ENCODE measurements at places on chromosomes 11 and 22. TPM values are rescaled to one million over a fixed set of nuclear protein-coding genes. Genes with fewer than 3 reads are reported as not detected.

The KDM2A gene
- total RNA-seq: 52.2 TPM

- H3K4me1 ChIP-seq: no peaks in the 10 kb centered on the region
- no peaks in the 10 kb centered on the region for H3K36me3 ChIP-seq
- DNase-seq: no peak
- H3K27ac ChIP-seq: no peak overlapping the region
- peaks cover 3% of the 10 kb centered on the region for H3K27me3 ChIP-seq
Observed at GRCh38 chr11:118820412-118821357, 29.7 kb upstream of the DDX6 start.

- peaks cover 33% of the 10 kb centered on the region for H3K27me3 ChIP-seq
- no peaks in the 10 kb centered on the region for H3K36me3 ChIP-seq
- no peak overlapping the region for H3K27ac ChIP-seq
- DNase-seq: no peak
- H3K4me3 ChIP-seq: no peak overlapping the region
- H3K4me1 ChIP-seq: peaks cover 7% of the 10 kb centered on the region
Observed at GRCh38 chr22:26922806-26923205, 265.4 kb downstream of the MIAT start.

- H3K27ac ChIP-seq: peak overlapping the region; percentile 53
- no peak overlapping the region for H3K4me3 ChIP-seq
- peaks cover 13% of the 10 kb centered on the region for H3K36me3 ChIP-seq
- H3K4me1 ChIP-seq: peaks cover 15% of the 10 kb centered on the region
Observed at GRCh38 chr22:50444663-50445062, 30.2 kb downstream of the SBF1 start.

The RRAS2 gene
- total RNA-seq: 122 TPM

The KLHL35 gene
- not detected for total RNA-seq

The APOL1 gene
- total RNA-seq: 6.2 TPM

DNA sequence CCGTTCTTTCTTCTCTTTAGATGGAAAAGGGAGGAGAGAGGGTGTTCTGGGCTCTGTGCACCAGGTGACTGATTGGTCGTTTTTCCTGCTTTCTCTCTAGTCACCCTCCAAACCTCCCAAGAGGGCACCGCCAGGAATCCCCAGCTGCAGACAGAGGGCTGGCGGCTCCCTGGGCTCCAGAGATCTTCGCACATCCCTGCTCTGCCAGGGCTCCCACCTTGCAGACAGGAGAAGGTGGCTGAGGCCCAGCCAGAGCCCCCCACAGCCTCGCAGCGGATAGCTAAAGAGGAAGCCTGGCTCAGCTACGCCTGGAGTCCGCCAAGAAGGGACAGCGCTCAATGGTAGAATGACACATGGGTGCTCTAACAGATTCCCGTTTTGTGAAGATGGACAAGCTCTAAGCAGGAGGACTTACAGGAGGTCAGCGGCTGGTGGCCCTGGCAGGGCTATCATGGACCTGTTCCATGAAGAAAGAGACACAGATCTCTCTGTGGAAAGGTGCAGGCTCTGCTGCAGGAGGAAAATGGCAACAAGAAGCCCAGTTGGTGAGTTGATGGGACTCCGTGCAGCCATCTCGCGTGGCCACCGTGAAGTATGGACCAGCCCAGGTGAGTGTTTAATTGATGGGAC is 976.9 kb downstream of the BRD1 start:
- DNase-seq: no peak
- H3K4me3 ChIP-seq: no peak overlapping the region
- no peak overlapping the region for H3K27ac ChIP-seq
- no peaks in the 10 kb centered on the region for H3K27me3 ChIP-seq

GRCh38 chr22:48397531-48398180 is 1430.0 kb downstream of the BRD1 start:
- no peak for DNase-seq
- H3K27me3 ChIP-seq: no peaks in the 10 kb centered on the region
- H3K4me3 ChIP-seq: no peak overlapping the region
- no peak overlapping the region for H3K27ac ChIP-seq
- H3K4me1 ChIP-seq: no peaks in the 10 kb centered on the region
- peaks cover 13% of the 10 kb centered on the region for H3K36me3 ChIP-seq

DNA sequence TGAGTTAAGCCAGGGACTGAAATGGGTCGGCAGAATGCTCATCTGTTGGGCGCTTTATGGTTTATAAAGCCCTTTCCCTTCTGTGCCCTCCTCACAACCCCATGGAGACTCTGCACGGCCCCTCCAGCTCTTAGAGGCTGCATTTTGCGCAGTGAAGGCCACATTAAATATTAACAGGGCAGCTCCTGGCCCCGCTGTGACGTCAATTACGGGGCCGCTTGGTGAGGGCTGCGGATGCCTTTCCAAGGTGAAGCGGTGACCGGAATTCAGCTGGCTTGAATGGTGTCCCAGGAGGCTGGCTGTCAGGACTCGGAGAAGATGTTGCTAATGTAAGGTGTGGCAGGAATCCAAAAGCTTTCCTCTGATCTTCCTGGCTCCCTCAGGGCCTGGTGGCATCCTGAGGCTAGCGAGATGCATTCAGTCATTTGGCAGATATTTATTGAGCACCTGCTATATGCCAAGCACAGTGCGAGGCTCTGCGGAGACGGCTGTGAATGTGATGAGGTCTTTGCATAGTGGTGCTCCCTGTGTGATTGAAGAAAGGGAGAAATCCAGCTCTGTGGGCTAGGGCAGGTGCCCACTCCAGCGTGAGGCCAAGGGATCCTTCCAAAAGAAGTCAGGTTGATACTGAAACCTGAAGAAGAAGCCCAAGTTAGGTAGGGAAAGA is 10.4 kb upstream of the YWHAH start:
- H3K27ac ChIP-seq: no peak overlapping the region
- DNase-seq: no peak
- no peak overlapping the region for H3K4me3 ChIP-seq
- peaks cover 3% of the 10 kb centered on the region for H3K27me3 ChIP-seq
- peaks cover 10% of the 10 kb centered on the region for H3K4me1 ChIP-seq

GRCh38 chr11:102971766-102972165 is 16.2 kb upstream of the MMP13 start:
- peak overlapping the region; percentile 46 for H3K4me3 ChIP-seq
- peak overlapping the region; percentile 63 for H3K27ac ChIP-seq
- H3K4me1 ChIP-seq: peaks cover 50% of the 10 kb centered on the region
- no peaks in the 10 kb centered on the region for H3K27me3 ChIP-seq

DNA sequence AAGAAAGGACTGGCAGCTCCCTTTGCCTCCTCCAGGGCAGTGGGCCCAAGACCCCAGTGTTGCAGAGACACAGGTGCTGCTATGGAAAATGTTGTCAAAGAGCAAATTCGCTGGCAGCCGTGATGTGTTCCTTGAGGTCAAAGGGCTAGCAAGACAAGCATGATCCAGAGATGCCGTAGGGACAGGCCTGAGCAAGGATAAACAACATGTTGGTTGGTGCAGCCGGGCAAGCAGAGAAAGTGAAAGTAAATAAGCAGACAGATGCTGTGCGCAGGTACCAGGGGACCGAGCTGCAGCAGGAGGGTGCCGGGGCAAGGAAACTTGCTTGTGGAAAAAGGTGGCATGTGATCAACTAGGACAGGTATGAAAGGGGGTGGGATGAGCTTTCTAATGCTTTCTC is 125.5 kb upstream of the NECTIN1 start:
- peaks cover 37% of the 10 kb centered on the region for H3K27me3 ChIP-seq
- H3K4me3 ChIP-seq: peak overlapping the region; percentile 13
- no peaks in the 10 kb centered on the region for H3K4me1 ChIP-seq
- H3K36me3 ChIP-seq: no peaks in the 10 kb centered on the region
- H3K27ac ChIP-seq: no peak overlapping the region

DNA sequence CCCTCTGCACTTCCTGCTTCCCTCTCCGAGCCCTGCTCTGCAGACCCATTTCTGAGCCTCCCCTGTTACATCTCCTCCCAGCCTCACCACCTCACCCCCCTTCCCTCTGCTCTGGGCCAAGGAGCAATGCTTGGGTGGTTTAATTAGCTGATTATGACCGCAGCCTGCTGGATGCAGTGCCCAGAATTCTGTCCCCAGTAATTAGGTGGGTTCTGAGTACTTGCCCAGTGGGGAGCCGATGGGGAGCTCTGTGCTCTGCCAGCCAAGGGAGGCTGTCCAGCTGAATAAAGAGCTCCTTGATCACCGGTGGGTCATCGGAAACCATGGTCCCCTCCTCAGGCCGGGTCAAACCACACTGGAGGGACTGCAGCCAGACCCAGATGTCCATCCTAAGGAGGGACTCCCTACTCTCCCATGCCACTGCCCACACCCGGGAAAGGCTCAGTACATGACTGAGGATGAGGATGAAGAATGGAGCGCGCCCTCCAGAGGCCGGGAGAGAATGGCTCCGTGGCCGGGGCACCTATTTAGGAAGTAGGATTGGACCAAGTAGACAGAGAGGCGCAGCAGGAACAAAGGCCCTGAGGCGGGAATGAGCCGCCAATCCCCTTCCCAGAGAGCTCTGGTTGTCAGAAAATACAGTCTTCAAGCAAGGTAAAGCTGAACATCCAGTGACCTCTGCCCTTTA is 9.1 kb downstream of the ARRB1 start:
- no peak overlapping the region for H3K4me3 ChIP-seq
- H3K4me1 ChIP-seq: peaks cover 82% of the 10 kb centered on the region
- H3K36me3 ChIP-seq: no peaks in the 10 kb centered on the region
- no peak for DNase-seq
- no peaks in the 10 kb centered on the region for H3K27me3 ChIP-seq

The UPK3A gene
- total RNA-seq: not detected

The SAA1 gene
- total RNA-seq: not detected

DNA sequence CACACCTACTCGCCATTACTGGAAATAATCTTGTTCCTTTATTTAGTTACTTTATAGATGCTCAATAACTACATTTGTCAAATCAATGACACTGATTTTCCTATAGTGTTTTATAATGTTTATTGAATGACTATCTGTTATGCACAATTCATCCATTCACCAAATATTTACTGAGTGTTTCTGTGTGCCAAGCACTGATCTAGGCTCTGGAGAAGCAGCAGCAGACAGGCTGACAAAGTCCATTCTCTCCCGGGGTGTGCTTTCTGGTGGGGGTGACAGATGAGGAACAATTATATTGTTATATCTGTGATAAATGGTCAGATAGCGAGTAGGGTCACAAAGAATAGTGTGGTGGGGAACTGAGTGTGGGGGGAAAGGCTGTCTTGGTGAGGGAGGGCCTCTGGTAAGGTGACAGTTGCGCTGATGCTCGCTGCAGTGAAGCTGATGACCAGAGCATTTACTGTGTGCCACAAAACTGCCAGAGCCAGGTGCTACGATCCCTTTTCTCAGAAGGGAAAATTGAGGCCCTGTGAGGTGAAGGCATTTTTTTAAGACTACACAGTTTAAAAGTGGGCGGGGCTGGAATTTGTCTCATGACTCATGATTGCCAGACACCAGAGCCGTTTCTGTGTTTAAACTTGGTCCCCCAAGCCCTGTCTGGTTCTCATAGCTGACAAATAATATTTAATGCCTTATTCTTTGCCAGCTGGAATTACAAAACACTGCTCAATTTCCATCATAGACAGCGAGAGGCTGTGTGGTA is 10.2 kb downstream of the PACS1 start:
- no peaks in the 10 kb centered on the region for H3K27me3 ChIP-seq
- H3K27ac ChIP-seq: peak overlapping the region; percentile 76
- H3K4me1 ChIP-seq: peaks cover 87% of the 10 kb centered on the region
- peaks cover 38% of the 10 kb centered on the region for H3K36me3 ChIP-seq
- peak overlapping the region; percentile 54 for H3K4me3 ChIP-seq

GRCh38 chr11:116193321-116194131 is 579.3 kb downstream of the BUD13 start:
- H3K36me3 ChIP-seq: peaks cover 5% of the 10 kb centered on the region
- DNase-seq: no peak
- peaks cover 4% of the 10 kb centered on the region for H3K27me3 ChIP-seq
- no peaks in the 10 kb centered on the region for H3K4me1 ChIP-seq
- H3K4me3 ChIP-seq: no peak overlapping the region

The KCNJ11 gene
- total RNA-seq: not detected

DNA sequence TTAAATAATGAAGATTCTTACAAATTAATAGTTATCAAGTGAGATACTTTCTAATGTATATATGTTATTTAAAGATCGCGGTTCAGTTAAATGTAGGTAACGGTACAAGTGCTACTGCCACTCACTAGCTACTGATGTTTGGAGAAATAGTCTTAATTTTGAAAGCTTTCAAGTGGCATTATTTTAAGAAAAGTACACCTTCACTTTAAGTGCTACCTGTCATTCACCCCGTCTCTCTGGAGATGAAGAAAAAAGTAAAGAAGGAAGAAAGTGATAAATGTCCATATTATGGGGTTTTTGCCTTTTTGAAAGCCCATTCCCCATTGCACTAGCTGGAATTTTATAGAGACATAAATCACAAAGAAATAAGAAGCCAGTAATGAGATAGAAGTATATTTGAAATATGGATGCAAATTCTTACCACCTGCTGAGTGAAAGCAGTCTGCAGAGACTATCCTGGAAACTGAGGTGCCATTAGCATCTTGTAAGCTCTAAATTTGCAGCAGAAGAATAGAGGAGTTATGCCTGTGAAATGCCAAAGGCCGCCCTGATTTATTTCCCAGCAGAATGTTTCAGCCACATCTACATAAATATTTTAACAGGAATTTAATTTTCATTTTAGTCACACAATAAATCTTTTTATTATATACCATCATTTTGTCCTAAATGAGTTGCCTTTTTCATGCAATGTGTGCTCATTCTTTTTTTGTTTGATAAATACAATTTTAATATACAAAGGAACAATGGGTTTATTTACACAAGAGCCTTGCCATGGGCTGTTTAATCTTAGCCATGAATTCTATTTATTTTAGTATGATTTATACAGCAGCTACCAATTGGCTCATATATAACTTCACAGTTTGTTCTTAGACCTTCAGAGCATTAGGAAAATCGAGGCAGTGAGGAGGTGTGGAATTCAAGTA is 489.9 kb upstream of the RAG2 start:
- no peak overlapping the region for H3K27ac ChIP-seq
- H3K27me3 ChIP-seq: no peaks in the 10 kb centered on the region
- H3K36me3 ChIP-seq: no peaks in the 10 kb centered on the region
- no peak overlapping the region for H3K4me3 ChIP-seq
- no peak for DNase-seq
- no peaks in the 10 kb centered on the region for H3K4me1 ChIP-seq

DNA sequence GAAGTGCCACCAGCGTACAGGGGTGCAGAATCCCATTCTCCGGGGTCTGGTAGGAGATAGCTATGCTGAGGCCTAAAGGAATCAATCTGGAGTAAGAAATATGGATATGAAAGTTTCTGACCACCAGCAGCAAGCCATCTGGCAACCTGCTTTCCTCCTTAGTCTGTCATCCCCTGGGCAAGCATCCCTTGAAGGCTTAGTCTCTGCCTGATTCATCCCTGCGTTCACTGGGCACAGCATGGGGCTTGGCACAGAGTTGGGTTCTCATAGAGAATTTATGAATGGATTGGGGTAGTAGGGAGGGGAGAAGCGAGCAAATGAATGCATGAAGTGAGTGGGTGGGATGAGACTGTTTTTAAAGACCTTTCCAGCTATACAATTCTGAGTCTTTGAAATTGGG is 85.8 kb upstream of the NARS2 start:
- H3K27me3 ChIP-seq: peaks cover 1% of the 10 kb centered on the region
- H3K27ac ChIP-seq: no peak overlapping the region
- H3K4me1 ChIP-seq: peaks cover 30% of the 10 kb centered on the region
- DNase-seq: no peak

GRCh38 chr22:21719024-21719423 is 16.6 kb downstream of the YPEL1 start:
- H3K27me3 ChIP-seq: peaks cover 11% of the 10 kb centered on the region
- DNase-seq: no peak
- H3K36me3 ChIP-seq: no peaks in the 10 kb centered on the region
- no peak overlapping the region for H3K27ac ChIP-seq
- H3K4me1 ChIP-seq: peaks cover 16% of the 10 kb centered on the region

The BRSK2 gene
- total RNA-seq: 0.35 TPM

The CHST1 gene
- not detected for total RNA-seq
